ENCODE measurements at places on chromosomes 2 and 18.

DNA sequence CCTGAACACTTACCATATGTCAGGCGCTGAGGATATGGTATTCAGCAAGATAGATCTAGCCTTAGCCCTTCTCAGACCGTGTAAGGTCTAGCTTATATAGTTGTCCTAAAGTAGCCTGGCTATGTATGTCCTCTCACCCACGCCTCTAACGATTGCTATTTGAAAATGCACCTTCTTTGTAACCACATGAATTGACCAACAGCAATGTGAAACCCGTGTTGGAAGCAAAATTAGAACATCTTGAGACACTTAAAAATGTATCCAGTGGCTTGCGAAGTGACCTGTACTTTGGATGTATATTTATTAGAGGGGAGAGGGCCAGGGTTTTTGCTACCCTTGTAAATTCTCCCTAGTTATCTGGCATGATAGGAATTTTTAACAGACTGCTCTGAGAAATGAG lies 860.0 kb upstream of the ZEB2 start:
- DNase-seq = no peak

DNA sequence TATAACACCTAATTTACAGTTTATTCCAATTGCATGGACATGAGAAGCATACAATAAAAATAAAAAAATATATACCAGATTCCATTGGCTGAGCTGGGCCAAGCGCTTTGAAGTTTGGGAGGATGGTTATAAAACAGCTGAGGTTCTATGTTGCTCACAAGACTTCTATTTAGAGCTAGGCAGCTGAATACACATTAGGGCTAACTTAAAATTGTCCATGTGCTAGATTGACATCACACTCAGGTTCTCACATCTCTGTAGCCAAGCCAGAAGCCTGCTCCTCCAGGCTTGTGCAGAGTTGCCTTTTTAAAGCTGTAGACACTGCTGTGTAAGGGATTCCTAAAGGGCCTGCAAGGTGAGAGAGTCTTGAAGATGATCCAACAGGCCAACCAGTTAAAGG lies 871.1 kb upstream of the FANCL start:
- no peak for DNase-seq

DNA sequence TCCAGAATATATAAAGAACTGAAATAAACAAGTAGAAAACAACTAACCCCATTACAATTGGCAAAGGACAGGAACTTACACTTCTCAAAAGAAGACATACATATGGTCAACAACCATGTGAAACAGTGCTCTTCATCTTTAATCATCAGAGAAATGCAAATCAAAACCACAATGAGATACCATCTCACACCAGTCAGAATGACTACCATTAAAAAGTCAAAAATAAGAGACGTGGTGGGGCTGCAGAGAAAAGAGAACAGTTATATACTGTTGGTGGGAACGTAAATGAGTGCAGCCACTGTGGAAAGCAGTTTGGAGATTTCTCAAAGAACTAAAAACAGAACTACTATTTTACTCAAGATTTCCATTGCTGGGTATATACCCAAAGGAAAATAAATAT lies 1696.3 kb upstream of the TMEFF2 start:
- DNase-seq = no peak

DNA sequence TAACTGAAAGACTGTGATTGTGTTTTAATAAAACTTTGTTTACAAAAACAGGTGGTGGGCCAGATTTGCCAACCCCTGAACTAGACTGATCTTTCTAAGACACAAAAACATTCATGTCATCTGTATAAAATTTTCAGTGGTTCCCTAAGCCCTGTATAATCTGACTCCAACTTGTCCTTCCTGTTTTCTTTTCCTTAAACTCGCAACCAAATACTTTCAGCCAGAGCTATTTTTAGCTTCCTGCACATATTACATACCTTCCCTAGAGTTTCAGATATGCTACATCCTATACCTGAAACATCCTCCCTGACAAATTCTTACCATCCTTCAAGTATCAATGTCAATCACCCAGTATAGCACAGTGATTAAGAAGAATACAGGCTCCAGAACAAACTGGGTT lies 4.8 kb downstream of the GCFC2 start:
- no peak for DNase-seq

DNA sequence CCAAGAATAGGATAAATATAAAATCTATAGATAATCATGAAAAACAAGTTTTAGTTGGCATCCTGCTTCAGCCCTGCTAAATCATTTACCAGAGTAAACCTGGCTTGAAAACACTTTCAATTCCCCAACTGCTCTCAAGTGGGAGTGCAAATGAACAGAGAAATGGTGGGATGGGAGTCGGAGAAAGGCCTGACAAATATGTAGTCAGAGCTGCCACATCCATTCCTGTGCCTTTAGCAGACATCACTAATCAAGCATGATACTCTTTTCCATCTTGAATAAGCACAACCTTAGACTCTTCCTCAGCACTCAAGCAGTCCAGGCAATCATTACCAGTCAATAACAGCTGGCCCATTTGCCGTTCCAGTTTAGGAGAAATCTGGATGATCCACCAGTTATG lies 101.3 kb downstream of the ANKRD44 start:
- no peak for DNase-seq

DNA sequence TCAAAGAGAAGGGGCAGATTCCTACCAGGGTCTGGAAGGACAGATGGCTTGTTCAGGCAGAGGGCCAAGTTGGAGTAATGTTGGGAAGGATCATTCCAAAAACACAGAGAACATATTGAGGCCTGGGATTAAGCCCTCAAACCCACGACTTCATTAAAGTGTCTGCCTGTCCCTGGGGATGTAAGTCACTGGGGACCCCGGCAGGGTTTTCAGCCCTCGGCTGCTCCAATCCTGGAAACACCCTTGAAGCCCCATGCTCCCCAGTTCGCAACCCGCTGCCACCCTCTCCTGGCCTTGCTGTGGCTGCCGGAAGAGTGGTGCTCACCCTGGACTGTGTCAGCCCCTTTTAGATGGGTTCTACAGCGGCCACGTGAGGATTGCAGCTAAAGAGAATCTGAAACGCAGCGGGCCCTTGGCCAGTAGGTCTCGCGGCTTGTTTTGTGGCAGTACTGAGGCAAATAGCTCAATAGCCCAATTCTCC lies 79.9 kb downstream of the EPAS1 start:
- DNase-seq = no peak

GRCh38 chr2:42238644-42239288 lies 69.6 kb downstream of the EML4 start:
- DNase-seq = peak; percentile 17

GRCh38 chr2:152740743-152741328 lies 22.4 kb downstream of the ARL6IP6 start:
- peak; percentile 84 for DNase-seq

- DNase-seq = no peak
Observed at GRCh38 chr2:8115966-8116365, 565.9 kb upstream of the ID2 start.

- DNase-seq = no peak
Observed at GRCh38 chr18:74806073-74806472, 208.4 kb downstream of the ZNF407 start.

DNA sequence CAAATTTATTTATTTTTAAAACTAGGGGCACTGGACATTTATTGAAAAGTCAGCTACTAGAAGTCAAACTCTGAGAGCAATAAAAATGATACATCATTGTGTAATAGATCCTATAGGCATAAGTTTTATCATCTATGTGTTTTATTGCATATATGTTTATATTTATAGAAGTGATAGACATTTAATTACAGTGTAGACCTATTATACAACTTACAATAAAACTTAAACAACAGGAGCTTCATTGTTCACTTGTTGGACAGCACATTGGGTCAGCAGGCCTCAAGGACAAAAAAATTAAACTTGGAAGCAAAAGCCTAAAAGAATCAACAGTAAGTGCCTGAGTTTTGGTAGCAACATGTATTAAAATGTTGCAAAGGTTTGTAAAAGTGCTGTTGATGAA lies 15.0 kb upstream of the ACTR2 start:
- DNase-seq = no peak

Measured in RKO (cell line).